ENCODE measurements at places on chromosomes 3 and 15.

- DNase-seq, result peak; percentile 26
Observed at GRCh38 chr3:87088993-87089841, 98.3 kb upstream of the VGLL3 start.

DNA sequence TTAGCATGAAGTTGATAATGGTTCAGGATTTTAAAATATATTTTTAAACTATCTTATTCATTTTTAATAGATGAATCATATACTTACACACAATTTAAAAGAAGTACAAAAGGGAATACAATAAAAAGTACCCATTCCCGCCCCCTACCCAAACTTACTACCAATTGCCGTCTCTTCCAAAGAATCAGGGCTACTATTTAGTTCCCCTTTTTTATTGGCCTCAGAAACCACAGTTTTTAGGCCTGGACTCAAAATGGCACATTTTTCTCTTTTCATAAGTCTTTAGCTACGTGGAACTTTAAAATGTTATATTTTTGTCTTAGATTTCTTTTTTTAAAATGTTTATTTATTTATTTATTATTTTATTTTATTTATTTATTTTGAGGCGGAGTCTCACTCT, 18.0 kb downstream of the LRRK1 start:
- DNase-seq, result no peak

DNA sequence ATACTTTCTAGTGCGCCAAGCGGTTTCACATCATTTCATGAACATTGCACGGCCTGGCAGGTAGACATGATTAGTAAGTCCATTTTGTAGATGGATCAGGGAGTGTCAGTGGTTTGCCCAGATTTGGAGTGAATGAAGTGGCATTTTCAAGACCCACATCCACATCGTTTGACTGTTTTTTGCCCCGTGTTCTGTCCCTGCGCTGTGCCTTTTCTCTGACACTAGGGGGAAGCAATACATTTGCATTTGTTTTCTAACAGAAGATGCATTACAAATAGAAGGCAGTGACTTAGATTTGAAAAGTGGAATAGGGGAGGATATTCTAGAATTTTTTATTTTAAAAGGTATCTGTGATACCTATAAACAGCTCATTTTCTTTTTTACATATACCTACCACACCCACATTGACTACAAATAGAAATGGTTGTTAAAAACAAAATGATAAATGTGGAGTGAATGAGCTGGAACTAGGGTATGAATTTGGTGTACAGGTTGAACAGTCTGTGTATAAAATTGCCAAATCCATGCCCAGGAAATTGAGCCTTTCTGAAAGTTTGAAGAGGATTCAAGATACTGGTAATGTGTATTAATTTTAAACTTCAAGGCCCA, 98.0 kb downstream of the USP13 start:
- peak; percentile 41 for DNase-seq

- DNase-seq, result no peak
Observed at GRCh38 chr3:66659056-66659455, 158.2 kb upstream of the LRIG1 start.

DNA sequence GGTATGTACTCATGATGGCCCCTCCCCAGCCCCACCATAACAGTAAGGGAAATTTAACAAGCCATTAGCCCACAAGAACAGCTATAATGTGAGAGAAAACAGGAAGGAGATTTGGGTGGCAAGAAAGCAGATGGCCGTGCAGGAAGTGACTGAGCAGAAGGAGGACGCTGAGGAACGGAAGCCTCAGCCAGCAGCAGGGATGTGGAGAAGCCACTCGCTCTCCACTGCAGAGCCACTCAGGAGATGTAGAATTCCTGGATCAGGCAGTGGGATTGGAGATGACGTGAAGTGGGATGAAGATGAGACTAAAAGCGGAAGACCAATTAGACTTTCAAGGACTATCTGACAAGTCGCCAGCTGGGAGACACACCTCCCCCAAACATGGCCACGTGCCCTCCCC, 31.2 kb downstream of the PRR23E start:
- no peak for DNase-seq

- no peak for DNase-seq
Observed at GRCh38 chr15:64985366-64986033, 4.2 kb downstream of the SPG21 start.

- DNase-seq, result no peak
Observed at GRCh38 chr3:126985132-126985985, 2.4 kb downstream of the PLXNA1 start.

- DNase-seq, result peak; percentile 17
Observed at GRCh38 chr15:99303907-99304306, 52.6 kb downstream of the LRRC28 start.

DNA sequence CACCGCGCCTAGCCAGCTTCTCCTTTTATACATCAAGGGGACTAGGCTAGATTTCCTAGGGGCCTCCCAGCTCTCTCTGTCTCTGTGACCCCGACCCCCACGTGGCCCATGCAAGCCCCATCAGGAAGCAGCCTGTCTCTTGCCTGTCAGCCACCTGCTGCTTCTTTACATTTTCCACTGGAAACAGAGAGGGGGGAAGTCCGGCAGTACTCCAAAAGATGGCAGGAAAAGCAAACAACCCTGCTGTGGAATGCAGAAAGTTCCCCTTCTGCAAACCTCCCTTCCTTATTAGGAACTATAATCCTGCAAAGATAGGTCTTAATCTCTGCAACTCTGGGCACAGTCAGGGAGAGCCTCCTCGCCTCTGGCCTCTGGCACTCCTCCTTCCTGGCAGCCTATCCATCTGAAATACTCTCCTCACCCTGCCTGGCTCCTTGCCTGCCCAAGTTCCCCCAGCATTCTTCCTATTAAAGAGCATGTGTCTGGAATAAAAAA, 47.4 kb upstream of the HACD2 start:
- no peak for DNase-seq

- DNase-seq, result no peak
Observed at GRCh38 chr3:15610082-15610759, 8.7 kb downstream of the BTD start.

Data from NCI-H2081 (cell line).